ENCODE measurements at places on chromosomes 3 and 15.

- no peak for DNase-seq
Observed at GRCh38 chr3:128532012-128532983, 39.3 kb upstream of the GATA2 start.

- DNase-seq = no peak
Observed at GRCh38 chr15:84671211-84671610, 13.2 kb upstream of the NMB start.

DNA sequence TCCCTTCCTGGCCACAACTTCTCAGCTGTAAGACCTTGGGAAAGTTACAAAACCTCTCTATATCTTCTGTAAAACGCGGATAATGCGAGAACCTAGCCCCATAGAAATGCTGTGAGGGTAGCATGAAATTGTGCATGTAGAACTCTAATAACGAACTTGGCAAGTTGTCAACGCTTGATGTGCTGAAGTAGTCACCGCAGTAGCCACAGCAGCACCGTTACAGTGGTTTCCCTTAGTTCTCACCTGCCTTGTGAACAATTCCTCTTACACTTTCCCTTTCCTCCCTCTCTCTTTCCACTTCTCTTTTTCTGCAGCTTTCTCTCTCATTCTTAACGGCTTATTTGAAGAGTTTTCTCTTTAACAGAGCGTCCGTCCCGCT lies 447 bp upstream of the SHQ1 start:
- no peak for DNase-seq

DNA sequence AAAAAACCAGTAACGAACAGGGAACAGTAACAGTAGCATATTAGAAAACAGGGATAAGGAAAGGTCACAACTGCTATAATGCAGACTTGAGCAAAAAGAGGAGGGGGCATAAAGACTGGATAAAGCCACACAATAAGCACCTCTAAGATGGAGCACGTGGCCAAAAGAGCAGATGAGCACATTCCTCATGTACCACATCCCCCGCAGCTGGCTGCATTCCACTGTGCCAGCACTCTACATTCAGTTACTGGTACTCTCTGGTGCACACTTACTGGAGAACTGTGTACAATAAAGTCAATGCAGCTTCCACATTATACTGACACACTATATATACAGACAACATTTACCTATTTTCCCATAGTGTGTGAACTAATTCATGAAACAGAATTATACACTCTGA lies 64.7 kb downstream of the UBE3A start:
- no peak for DNase-seq

- DNase-seq = no peak
Observed at GRCh38 chr3:36521007-36521379, 140.7 kb downstream of the STAC start.

GRCh38 chr3:197149528-197149927 lies 119.9 kb upstream of the MELTF start:
- DNase-seq = no peak

DNA sequence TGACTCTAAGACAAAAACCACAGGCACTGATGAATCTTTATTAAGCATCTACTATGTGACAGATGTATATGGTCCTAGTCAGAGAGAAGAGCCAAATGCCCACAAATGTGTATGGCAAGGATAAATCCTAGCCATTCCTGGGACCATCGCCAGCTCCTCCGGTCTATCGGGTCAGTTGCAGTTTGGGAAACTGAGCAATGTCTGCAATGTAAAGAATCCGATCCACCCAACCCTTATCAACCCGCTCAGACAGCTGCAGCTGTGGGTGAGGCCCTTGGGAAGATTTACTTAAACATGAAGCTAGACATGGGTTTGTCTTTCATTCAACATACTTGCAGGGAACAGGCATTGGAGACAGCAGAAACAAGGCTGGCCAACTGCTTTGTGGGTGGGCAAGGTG lies 40.5 kb upstream of the CDV3 start:
- no peak for DNase-seq

DNA sequence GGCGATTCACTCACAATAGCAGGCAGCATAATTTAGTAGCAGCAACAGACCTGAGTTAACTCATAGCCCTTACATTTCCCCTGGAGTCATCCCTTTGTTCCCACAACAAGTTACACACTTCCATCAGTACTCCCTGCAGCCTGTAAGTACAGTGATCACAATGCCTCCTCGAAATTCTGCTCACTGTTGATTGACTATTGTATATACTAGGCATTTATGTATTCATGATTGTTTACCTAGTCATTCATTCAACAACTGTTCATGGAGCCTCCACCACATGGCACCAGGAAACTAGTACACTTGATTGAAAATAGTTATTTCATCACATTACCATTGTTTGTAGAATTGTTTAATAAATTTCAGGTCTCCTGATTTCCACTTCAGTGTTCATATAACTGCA lies 71.4 kb upstream of the P3H2 start:
- no peak for DNase-seq

- DNase-seq = no peak
Observed at GRCh38 chr3:171094411-171094810, 67.9 kb upstream of the SLC2A2 start.
